ENCODE measurements at places on chromosomes 2 and 18.
A peak's percentile ranks its signal among the peaks of the same experiment; 100 is the strongest.

GRCh38 chr2:18659915-18660314 is 70.5 kb upstream of the NT5C1B start:
- DNase-seq = no peak

DNA sequence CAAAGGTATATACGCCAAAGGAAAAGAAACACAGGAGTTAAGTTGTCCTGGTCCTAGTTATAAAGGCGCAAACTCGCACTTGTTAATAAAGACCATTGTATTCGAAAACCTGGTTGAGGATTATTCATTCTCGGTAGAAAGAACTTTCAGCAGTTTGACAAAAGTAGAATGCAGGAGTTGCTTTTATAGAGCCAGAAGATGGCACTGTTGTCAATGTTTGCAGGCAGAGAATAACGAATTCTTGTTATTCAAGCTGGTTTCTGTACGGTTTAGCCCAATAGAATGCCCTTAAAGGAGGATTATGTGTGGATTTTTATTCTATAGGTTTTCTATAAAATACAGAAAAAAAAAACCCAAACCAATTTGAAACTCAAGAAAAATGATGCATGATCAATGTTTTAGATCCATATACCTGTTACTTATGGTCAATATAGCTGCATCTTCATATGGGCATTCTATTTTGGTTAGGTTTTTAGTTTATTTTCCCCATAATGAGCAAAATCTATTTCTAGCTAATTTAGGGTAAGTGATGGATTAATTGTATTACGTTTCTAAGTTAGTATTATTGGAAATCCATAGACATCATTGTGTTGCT is 510.3 kb downstream of the PLCL1 start:
- peak; percentile 79 for DNase-seq

DNA sequence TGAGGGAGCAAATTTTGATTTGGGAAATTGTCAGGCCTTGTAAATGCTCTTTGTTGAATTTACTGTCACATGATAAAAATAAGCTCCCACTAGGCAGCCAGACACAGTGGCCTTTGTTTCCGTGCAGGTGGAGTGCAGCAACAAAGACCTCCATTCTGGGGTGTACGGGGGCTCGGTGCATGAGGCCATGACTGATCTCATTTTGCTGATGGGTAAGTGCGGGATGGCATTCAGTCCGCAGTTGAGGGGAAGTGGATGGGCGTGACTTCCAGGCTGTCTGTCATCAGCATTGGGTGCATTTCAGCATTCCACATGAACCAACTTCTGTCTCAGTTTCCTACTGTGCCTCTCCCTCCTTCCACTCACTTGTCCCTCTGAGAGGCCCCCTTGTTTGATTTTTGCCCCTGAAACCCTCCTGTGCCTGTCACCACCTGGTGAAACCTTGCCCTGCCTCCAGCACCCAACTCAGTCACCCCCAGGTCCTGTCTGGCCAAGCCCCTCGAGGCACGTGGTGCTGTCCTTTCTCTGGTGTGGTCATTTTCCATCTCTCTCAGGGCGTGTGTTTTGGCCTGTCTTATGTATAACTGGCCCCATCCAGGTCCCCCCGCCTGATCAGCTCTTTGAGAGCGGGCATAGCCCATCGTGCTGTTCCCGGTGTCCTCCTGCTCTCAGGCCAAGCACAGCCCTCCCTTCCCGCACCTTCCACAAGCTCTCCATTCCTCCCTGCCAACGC is 16.3 kb downstream of the CNDP2 start:
- DNase-seq = no peak

GRCh38 chr2:10834068-10834655 is 21.6 kb upstream of the PDIA6 start:
- no peak for DNase-seq

DNA sequence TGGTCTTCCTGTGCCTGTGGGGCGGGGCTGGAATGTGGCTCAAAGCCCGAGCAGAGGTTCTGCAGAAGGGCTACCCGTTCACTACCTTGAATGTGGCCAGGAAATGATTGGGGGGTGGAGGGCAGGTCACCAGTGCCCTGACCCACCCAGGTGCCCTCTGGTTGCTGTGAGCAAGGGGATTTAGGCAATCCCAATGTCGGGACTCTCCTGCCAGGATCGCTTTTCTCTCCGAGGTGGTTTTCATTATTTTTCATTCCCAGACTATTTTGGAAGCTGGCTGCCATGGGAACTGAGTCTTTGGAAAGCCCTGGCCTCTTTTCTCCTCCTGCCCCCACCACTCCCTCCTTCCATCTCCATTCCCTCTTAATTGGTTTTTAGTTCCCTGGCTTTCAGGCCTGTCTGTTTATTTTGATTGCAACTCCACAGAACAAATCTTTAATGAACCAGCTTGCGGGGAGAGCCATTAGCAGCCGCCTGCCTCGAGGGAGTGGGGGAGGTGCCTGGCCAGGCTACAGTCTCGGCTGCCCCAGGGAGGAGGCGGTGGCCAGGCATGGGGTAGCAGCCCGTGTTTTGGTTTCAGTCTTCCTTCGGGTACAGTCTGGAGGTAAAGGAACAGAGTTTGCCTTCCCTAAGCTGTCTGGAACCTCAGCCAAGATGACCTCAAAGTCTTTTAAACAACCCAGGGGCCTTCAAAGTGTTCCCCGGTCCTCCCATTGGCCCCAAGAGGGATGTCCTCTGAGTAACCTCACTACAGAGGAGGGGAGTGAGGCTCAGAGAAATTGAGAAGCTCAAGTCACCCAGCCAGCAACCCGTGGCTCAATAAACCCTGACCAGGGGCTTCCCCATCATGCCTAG is 114.4 kb upstream of the HAAO start:
- no peak for DNase-seq

- no peak for DNase-seq
Measured at GRCh38 chr18:50131591-50131990, 63.4 kb downstream of the MYO5B start.

GRCh38 chr18:56910967-56911366 is 235.9 kb upstream of the BOD1L2 start:
- DNase-seq = no peak

DNA sequence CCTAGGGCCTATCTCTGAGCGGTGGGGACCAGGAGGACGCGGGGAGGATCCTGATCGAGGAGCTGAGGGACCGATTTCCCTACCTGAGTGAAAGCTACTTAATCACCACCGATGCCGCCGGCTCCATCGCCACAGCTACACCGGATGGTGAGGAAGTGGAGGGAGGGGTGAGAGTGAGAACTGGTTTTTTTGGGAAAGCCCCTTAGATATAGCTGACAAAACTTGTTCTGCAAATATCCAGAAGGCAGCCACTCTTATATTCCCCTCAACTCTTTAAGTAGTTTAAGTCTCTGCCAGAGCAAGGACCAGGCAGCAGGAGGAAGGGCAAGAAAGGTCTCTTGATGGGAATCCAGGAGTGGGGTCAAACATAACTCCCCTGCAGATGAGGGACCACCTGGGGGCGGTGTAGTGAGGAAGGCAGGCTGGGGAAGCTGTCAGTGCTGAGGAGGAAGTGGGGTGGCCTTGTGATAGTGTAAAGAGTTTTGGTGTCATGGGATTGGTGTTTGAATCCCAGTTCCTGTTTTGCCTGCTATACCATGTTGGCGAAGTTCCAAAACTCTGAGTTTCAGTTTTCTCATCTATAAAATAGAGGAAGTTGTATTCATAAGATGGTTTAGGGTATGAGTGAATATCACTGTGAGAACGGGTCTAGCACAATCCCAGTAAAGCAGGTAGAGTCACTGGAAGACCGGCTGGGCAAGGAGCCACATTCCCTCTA is 3.4 kb downstream of the NAGK start:
- DNase-seq = no peak

DNA sequence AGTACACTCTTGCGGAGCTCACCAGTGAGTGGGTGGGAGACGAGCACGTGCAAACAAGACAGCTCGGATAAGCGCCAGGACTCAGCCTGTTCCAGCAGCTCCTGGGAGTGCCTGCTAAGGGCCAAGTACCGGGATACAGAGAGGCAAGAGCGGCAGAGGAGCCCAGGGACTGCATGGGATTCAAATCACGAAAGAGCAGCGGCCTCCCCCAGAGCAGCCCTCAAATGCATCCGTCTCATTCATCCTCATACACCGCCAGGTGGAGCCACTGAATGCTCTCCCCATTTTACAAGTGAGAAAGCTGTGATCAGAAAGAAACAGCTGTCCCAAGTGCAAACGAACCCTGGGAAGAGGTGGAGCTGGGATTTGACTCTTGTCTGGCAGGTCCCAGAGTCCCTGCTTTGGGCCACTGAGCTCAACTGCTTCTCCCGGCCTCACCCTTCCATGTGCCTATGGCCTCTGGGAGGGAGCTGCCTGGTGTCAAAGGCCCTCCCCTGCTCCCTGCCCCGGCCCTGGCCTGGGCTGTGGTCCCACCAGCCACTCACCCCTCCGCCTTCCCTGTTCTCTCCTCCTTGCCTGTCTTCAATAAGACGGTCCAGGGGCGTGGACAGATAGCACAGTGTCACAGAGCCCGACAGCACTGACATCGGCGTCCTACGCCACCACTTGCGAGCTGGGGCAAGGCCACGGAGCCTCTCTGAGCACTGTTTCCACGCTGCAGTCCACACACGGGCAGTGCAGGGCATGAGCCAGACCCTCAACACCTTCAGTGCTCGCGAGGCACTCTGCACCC is 72.8 kb upstream of the TAF1B start:
- peak; percentile 73 for DNase-seq

- peak; percentile 40 for DNase-seq
Measured at GRCh38 chr2:127067620-127068350, 39.2 kb downstream of the BIN1 start.

DNA sequence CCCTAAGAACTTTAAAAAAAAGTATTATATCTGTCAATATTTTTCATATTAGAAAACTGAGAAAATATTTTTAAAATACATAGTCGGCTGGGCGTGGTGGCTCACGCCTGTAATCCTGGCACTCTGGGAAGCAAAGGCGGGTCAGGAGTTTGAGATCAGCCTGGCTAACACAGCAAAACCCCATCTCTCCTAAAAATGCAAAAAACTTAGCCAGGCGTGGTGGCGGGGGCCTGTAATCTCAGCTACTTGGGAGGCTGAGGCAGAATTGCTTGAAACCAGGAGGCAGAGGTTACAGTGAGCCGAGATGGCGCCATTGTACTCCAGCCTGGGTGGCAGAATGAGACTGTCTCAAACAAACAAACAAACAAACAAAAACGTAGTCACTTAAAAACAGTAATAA is 5.1 kb upstream of the KCMF1 start:
- no peak for DNase-seq

- no peak for DNase-seq
Measured at GRCh38 chr2:71992036-71992435, 155.6 kb downstream of the CYP26B1 start.

- no peak for DNase-seq
Measured at GRCh38 chr2:161102770-161103450, 57.3 kb upstream of the TANK start.

All from RKO (cell line).